Stimulated activated naive CD4-positive, alpha-beta T cell treated with Interleukin-2 at 50 U/mL for 16 hours (primary cell): ENCODE measurements at places on chromosomes 5 and 9.

- DNase-seq, result no peak
These were observed 50.8 kb upstream of the FOXE1 start for GRCh38 chr9:97802276-97802675.

GRCh38 chr5:50967009-50967562 is 300.6 kb downstream of the PARP8 start:
- no peak for DNase-seq

DNA sequence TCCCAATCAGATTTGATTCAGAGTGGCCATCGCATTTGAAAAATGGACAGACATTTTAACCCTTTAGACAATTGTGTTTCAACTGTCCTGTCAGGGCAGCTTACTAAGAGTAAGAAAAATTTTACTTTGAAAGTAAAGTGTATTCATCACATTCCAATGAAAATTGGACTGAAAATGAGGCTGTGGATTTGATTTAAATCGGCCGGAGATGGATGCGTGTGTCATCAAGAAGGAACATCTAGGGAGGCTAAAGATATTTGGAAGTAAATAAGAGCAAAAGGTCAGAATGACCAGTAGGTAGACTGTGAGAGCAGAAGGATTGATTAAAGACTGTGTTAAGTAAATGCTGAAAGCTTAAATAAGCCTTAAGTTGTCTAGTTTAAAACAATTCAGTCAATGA is 1.5 kb downstream of the ZCCHC7 start:
- no peak for DNase-seq

DNA sequence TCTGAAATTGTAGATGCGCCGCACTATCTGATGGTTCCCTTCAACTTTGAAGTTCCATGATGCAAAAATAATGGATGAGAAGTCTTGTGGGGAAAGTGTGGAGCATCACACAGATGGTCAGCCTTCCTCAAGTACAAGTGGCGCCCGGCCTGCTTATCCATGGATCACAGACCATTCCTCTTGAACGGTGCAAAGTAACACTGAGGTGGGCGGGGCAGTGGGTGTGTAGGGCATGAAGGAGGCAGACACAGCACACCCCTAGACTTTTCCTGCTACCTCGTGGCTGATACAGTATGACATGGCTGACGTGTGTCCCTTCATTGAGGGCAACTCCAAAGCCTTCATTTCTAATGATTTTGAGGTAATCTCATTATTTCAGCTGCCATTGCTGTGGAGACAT is 2.5 kb upstream of the GNG10 start:
- no peak for DNase-seq

DNA sequence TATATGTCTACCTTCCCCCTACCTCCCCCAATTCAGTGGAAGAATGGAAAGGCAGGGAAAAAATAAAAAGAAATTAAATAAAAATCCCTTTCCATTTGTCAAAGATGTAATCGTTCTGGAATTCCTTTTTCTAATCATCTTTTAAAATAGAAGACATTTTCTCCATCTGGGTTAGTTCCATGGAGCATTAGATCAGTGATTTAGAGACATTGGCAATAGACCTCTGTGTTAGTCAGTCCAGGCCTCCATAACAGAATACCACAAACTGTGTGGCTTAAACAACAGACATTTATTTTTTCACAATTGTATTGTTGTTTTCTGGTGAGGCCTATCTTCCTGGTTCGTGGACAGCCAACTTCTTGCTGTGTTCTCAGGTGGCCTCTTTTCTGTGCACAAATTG is 516.6 kb upstream of the DAB2 start:
- DNase-seq, result no peak

GRCh38 chr9:71819115-71819739 is 50.9 kb upstream of the CEMIP2 start:
- peak; percentile 20 for DNase-seq

DNA sequence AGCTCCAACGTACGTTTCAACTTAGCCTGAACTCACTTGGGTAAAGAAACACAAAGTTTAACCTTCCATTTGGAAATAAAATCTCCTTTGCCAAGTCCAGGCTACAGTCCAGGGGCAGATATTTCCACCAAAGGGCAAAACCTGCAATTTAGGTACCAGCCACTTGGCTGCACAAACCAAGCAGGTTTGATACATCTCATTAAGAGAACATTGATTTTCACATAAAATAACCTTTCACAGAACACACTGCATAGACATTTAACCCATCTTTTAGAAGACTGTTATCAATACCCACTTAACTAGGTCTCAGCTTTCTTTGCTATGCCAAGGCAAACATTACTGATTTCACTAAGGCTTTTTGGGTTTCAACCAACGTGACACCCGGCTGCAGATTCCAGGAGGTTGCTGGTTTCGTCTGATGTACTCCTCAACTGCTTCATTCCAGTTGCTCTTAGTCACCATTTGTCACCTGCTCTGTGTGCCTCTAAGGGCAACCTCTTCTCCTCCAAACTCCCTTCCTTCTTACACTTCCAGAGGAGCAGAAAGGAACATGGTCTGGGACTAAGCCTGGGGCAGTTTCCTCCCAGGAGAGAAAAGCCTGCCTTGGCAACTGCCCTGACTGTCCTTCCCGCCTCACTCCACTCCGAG is 67.1 kb downstream of the EPB41L4B start:
- DNase-seq, result no peak

- DNase-seq, result no peak
These were observed 101.8 kb downstream of the ESM1 start for GRCh38 chr5:54883374-54884194.

DNA sequence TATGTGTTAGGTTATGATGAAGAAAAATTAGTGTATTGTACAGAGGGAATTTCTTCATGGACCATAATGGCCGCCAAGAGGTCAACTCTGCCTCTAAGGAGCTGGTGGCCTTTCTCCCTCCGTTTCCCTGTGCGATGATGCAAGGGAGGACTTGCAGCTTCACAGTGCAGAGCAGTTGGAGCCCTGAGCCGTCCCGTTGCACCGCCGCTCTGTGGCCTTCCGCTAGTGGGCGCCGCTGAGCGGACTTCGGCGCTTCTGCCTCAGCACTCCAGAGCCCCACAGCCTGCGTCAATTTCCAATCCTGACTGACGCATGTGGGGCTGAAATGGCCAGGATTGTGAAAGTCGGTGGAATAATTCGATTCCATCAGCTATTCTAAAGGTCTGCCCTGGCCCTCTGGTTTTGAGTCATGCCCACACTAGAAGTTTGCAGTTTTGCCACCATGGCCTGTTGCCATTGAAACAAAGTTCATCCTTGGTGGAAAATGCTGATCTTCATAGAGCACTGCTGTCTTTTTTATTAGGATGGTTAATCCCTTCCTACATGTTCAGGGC is 22.7 kb upstream of the LECT2 start:
- DNase-seq, result peak; percentile 8

DNA sequence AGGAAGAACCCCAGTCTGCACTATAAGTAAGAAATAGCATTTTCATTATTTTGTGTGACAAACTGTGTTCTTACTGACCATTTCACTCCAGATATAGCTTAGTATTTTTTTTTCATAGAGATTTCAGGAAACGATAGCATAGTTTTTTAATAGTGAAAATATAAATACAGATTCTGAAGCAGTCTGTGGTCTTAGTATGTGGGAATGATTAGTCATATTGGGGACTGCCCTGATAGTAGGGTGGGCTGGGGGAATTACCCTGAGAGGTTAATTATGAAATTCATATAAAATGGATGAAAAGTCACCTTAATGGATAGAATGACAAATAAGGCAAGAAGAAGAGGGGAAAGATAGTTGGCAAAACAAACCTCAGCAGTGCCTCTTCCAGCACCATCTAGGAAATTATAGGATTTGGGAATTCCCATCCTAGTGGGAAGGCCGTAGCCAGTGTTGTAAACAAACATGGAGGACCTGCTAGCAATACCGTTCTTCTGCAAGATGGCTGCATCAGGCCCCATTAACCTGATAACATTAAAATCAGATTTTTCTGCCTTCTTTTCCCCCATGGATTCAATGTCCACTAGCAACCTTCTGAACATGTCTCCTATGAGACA is 23.7 kb upstream of the NR3C1 start:
- no peak for DNase-seq

GRCh38 chr5:151134228-151134627 is 23.4 kb downstream of the ANXA6 start:
- no peak for DNase-seq

DNA sequence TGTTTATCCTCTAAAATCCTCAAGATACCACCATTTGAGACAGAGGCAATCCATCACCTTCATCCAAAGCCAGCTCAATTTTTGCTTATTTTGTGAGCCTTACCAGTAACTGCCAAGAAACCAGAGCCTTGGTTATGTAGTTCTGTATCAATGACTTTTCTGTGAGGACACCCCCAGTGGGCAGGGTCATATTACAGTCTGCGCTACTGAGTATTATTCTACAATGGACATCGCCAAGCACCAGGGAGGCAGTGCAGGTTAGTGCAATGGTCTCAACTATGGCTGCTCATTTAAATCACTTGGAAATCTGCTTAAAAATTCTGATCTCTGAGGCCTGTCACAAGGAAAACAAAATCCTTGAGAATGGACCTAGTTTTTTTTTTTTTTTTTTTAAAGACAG is 90.5 kb upstream of the NIPAL4 start:
- no peak for DNase-seq

GRCh38 chr5:145847499-145848497 is 12.7 kb upstream of the PRELID2 start:
- DNase-seq, result no peak

GRCh38 chr9:127814619-127815511 is 12.2 kb downstream of the FPGS start:
- no peak for DNase-seq

- DNase-seq, result no peak
These were observed 138.8 kb downstream of the ROR2 start for GRCh38 chr9:91811024-91811909.

GRCh38 chr5:61123145-61123544 is 39.1 kb downstream of the SMIM15 start:
- no peak for DNase-seq

DNA sequence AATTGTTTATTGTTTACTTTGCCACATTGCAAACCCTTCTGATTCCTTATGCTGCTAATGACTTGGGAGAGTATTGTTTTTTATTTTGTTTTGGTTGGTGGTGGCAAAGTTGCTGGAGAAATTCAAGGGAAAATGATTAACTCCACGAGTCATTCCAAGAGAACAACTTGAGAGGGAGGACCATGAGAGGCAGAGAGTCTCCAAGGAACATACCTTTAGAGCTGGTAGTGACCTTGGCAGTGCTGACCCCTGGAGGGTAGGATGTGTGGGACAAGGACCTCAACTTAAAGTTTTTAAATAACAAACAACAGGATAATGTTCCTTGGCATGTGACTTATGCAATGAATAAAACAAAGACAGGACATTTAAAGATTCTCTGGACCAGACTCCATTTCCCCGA is 139.7 kb downstream of the LRRC70 start:
- DNase-seq, result no peak

- no peak for DNase-seq
These were observed 31.4 kb upstream of the FAT2 start for GRCh38 chr5:151622367-151623088.

- DNase-seq, result peak; percentile 58
These were observed 578 bp upstream of the PSAT1 start for GRCh38 chr9:78296201-78296892.

- DNase-seq, result no peak
These were observed 142.9 kb downstream of the OLFM1 start for GRCh38 chr9:135230386-135230765.
